ENCODE measurements at places on chromosomes 12 and 14. TPM values are rescaled to one million over a fixed set of nuclear protein-coding genes. Genes with fewer than 3 reads are reported as not detected.

Gene TMEM132D
- not detected for total RNA-seq

Gene KLRB1
- 1.6 TPM for total RNA-seq

GRCh38 chr14:39005044-39005880 lies 97.8 kb downstream of the SEC23A start:
- DNase-seq, result no peak

DNA sequence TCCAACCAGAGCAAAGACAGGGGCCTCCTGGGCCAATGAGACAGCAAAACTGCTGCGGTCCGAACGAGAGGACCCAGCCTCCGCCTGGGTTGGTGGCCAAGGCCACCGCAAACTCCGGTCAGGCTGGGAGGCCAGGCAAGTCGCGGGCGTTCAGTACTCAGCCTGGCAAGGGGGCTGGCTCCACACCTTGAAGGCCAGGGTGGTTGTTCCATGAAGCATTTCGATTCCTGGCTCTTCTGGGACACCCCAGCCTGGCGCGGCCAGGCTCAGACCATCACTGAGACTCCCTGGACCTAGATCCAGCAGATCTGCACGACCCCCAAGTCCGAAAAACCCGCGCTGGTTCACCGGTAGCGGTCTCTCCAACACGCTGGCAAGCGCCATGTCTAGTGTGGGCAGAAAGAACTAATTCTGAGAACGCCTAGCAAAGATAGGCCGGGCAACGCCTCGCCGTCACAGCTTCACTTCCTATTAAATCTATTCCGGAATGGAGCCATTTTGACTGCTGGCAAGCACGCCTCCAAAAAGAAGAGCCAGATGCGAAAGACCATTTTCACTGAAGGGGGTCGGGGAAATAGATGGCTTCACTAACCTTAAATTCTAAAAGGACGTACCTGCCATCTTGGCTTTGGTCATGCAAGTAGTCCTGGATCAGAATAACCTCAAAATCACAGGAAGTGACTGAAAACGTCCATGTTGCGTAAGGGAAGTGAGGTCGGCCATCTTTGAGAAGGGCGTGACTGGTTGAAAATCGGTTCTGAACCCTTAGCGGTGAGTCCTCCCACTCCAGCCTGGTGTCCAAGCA lies at the start of gene PSMB5:
Gene PSMB5, minus strand, starts transcription at position 403 of the 805 bp plus-strand sequence. Its CDS starts 19 bp downstream, at position 384.
- DNase-seq, result peak; percentile 93

- peak; percentile 96 for DNase-seq
These were observed 1.2 kb downstream of the YBX3 start for GRCh38 chr12:10721651-10722501.
